ENCODE measurements at places on chromosomes 1 and 21. TPM values are rescaled to one million over a fixed set of nuclear protein-coding genes. Genes with fewer than 3 reads are reported as not detected.

- H3K4me3 ChIP-seq: peak overlapping the region; percentile 56
- peak; percentile 31 for DNase-seq
- peak overlapping the region; percentile 94 for H3K27ac ChIP-seq
- H3K36me3 ChIP-seq: no peaks in the 10 kb centered on the region
- no peaks in the 10 kb centered on the region for H3K27me3 ChIP-seq
Observed at GRCh38 chr1:35269201-35269988, 886 bp downstream of the ZMYM4 start.

DNA sequence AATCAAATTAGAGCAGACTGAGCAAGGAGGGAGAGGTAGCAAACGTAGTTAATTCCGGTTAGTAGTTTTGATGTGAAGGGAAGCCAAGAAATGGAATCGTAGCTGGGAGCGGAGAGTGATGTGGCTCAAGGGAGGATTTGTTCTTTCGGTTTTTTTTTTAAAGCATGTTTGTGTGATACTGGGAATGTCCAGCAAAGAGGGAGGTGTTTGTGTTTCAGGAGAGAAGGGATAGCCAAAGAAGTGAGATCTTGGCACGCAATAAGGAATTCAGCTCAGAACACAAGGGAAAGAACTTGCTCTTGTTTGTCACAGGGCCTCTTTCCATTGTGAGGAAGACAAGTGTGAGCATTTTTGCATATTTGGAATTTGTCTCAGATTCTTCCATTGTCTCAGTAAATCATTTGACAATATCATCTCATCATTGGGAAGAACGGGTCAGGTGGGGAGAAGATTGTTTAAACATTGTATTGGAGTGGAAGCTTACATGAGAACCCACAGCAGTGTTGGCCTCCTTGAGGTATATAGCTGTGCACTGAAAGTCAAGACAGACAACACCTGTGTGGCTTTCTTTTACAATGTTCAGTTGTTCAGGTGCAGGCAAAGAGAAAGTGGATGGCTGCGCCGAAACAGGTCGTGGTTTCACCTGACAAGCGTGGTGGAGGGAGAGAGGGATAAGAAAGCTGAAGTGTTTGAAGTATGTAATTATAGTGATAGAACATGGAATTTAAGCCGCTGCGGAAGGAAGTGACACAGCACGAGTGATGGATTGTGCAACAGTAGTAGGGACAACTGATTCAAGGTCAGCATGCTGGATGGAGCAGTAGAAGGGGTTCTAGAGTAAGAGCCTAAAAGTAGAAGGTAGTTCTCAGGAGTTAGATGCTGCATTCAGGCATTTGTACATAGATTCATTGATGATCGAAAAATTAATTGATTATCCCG lies 25.4 kb downstream of the FMN2 start:
- peaks cover 13% of the 10 kb centered on the region for H3K4me1 ChIP-seq
- H3K36me3 ChIP-seq: no peaks in the 10 kb centered on the region
- no peak overlapping the region for H3K27ac ChIP-seq
- no peaks in the 10 kb centered on the region for H3K27me3 ChIP-seq

PLA2G2C gene
- not detected for total RNA-seq

S100A16 gene
- 20.4 TPM for total RNA-seq
